Heart left ventricle (tissue), 16 donors: ENCODE measurements at places on chromosomes 3 and 15.

GRCh38 chr3:114469070-114469469 is 175.2 kb downstream of the TIGIT start:
- DNase-seq, result no peak

DNA sequence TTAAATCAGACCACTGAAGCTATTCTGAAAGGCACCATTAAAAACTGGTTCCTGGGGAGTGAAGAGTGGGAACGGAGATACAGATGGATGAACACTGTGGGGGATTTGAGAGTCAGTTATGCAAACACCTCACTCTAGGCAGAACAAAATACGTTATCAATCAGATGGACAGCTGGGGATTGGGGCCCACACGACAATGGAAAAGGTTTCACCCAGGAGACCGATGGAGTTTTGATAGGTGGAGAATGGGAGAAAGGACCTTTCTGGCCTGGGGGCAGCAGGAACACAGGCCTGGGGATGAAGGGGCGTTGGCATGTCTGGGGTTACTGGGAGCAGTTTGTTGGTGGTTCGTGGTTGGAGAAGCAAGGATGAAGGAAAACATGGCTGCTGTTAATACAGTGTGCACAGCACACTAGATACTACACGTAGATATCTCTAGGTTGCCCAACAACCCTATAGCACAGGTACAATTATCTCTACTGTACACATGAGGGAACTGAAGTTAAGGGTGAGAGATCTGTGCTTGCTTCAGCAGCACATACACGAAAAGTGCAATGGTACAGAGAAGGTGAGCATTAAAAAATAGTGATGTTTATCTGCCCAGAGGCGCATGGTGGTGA is 16.5 kb downstream of the ST6GAL1 start:
- no peak for DNase-seq

DNA sequence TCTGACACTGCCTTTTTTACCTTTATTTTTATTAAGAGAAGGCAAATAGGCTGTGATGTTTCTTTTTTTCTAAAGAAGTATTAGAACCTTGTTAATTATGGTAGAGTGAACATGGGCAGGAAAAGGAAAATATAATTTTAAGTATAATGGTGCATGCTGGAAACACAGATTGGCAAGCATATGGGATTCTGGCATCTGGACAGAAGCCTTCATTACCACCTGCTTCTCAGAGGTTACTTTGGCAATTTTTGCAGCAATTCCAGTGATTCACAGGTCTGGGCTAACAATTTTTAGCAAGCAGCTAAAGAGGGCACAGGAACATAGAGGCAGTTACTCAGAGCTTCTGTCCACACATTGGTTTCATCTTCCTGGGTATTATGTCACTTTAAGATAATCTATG is 258.3 kb downstream of the DIPK2A start:
- DNase-seq, result no peak

DNA sequence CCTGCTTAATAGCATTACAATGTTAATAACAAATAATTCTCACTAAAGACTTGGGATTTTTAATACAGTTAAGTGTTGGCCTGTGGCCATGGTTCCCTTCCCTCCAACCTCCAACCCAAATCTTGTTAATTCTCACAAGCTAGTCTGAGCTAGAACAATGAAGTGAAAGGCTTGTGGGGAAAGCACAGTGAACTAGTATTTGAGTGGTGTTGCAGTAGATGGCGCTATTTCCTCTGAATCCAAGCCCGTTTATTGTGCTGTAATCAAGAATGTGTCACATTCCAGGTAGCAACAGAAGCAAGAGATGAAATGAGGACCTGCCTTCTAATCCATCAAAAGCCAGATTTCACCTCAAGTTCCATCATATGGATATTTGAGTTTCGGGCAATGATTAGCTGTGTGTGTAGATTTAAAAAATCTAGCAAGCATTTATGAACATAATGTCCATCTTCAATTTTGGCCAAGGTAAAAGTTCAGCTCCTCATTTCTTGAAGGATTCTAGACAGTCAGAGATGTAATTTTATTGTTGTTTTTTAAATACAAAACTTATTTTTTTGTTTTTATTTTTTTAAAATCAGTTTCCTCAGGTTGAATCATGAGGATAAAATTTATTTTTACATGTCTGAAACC is 160.7 kb downstream of the SQOR start:
- peak; percentile 12 for DNase-seq

DNA sequence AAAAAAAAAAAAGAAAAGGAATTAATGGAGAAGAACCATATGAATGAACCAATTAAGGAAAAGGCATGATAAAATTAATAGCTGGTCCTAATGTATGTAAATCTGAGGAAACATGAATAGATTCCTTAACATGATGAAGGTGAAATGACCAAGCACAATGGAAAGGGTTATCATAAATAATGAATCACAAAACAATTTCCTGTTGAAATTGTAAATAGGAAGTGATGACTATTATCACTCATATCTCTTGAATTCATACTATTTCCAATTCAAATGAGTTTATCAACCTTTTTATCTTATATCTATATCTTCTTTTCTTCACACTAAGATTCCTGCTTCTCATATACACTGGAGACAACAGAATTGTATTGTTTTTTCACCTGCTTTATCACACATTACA is 32.0 kb downstream of the AADACL2 start:
- DNase-seq, result no peak

DNA sequence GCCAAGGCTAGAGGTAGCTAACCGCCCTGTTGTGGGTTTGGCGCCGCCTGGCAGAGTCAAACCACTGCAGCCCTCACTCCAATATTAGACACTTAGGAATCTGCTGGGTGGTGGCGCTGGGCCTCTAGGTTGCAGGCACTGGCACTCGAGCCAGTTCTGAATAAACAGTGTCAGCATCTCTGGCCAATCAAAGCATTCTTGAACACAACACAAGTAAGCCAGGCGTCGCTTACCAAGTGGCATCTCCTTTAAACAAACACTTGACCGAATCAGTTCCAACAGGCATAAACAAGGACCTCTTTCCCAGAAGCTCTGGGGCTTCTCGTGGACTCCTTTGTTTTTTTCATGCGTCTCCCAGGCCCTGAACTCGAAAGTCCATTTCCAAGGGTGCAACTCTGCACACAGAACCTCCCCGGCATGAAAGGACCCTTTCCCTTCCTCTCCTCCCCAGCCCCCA is 82.3 kb downstream of the LRIG1 start:
- DNase-seq, result no peak

- DNase-seq, result no peak
These were observed 513.9 kb downstream of the TBL1XR1 start for GRCh38 chr3:176683382-176683781.

- DNase-seq, result no peak
These were observed 6.4 kb downstream of the PFN2 start for GRCh38 chr3:149964291-149964690.

DNA sequence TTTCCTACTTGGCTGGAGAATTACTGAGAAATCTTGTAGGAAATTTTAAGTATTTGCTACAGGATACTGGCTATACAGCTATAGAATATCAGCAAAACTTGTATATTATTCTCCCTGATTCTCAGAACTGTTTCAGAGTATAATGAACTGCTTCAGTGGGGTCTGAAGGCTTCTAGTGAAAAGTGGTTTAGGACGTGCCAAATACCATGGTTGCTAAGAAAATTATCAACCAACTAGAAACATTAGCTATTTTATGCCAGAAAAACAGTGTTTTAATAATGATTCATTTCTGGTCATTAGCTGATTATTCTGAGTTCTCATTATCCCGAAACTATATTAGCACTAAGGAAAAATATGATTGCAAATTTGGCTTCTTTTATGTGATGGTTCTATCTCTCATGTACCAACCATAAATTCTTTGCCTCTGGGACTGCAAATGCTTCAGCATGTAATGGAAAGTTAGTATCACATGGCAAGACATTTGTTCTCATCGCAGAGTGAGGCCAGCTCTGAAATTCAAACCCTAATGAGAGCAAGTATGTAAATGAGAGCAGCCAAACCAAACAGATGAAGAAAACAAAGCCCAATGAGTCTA is 11.0 kb upstream of the TSC22D2 start:
- no peak for DNase-seq

DNA sequence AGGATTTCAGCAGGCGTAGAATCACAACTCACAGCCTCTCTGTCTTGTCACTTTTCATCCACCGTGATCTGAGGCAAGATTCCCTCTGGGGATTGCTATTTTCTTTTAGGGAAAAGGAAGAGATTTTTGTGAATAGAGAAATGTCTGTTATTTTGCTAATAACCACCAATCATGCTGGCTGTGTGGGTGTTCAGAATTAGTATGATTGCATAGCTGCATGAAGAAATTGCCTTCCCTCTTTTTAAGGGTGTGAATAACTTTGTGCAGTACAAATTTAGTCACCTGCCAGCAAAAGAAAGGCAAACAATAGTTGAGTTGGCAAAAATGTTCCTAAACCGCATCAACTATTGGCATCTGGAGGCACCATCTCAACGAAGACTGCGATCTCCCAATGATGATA is 60.8 kb downstream of the KAT2B start:
- no peak for DNase-seq

DNA sequence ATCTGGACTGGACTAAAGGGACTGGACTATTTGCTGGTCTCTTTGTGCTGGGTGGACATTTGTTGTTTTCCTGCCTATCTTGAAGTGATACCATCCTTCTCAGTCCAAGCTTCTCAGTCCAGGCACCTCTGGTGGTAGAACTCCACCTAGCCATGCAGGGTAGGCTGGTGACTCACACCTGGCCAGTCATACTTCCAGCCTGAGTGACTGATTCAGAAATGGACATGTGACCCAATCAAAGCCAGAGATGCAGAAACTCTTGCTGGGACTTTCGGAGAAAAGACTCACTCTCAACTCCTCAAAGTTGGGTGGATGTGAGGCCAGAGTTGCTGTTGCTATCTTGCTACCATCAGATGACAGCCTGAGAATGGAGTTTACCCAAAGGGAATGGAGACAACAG is 5.6 kb upstream of the ASB14 start:
- no peak for DNase-seq

DNA sequence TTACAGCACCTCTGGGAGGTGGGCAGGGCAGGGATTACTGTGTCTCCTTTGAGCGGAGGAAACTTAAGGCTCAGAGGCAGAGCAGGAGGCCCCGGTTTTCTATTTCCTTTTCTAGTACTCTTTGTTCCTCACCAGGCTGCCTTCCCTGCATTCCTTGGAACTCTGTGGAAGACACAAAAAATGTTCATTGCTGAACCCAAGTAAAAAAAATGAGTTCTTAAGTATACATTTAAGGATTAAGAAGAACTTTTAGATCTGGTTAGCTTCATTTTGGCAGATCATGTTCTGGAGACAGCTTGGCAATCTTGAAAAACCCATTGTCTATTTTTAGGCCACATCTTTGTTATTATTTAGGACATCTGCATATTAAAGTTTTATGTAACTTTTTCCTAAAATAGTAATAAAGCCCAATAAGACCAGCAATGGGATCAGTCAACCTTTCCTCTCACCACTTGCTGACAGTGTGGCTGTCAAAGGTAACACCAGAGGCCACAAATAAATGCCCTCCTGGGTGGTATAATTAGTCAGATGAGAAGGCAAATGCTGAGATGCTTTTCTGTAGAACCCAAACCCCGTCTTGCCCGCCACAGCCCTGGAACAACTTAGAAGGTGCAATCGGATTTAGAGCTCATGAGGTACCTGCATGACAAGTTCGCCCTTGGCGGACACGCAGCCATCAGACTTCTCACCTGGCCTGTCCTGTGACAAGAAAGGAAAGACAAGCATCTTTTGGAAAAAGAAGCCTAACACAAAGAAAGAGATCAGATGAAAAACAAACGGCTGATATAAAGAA is 97.2 kb downstream of the DGKG start:
- DNase-seq, result no peak

GRCh38 chr15:94844538-94845389 is 613.4 kb downstream of the MCTP2 start:
- peak; percentile 75 for DNase-seq
